Smooth muscle cell of the coronary artery (primary cell): ENCODE measurements at places on chromosomes 11 and 22. TPM values are rescaled to one million over a fixed set of nuclear protein-coding genes. Genes with fewer than 3 reads are reported as not detected.

Gene NRIP3
- 3.7 and 8.7 TPM in 2 replicates for total RNA-seq

Gene CLCF1
- total RNA-seq: 1.8 and 3.9 TPM in 2 replicates

Gene OVOL1
- total RNA-seq: not detected in 2 replicates

Gene GP1BB
- 5.3 TPM in 1 of 2 replicates, not detected in the other for total RNA-seq

Gene PUS3
- 10.9 and 12.1 TPM in 2 replicates for total RNA-seq

Gene SLC22A12
- total RNA-seq: not detected in 2 replicates

Gene TMEM191B
- total RNA-seq: 0.60 TPM in 1 of 2 replicates, not detected in the other

Gene PTGDR2
- 0.12 TPM in 1 of 2 replicates, not detected in the other for total RNA-seq

Gene MOGAT2
- not detected in 2 replicates for total RNA-seq

Gene MS4A15
- total RNA-seq: not detected in 2 replicates

Gene APOBEC3H
- total RNA-seq: 0.70 TPM in 1 of 2 replicates, not detected in the other

Gene MMP8
- not detected in 2 replicates for total RNA-seq

Gene PDXP
- total RNA-seq: 2.5 and 8.1 TPM in 2 replicates

Gene UBQLN3
- 0.08 TPM in 1 of 2 replicates, not detected in the other for total RNA-seq

Gene HTR3B
- total RNA-seq: not detected in 2 replicates

Gene PKDREJ
- total RNA-seq: under 0.01 TPM in 1 of 2 replicates, not detected in the other

Gene FGF19
- total RNA-seq: not detected in 2 replicates

Gene ABCC8
- total RNA-seq: under 0.01 TPM in 1 of 2 replicates, not detected in the other

Gene CCDC34
- total RNA-seq: 3.1 and 4.4 TPM in 2 replicates

Gene MRGPRF
- total RNA-seq: 2.1 and 23.3 TPM in 2 replicates

Gene GTSE1
- total RNA-seq: 1.8 TPM in 1 of 2 replicates, not detected in the other

Gene PMM1
- 25.5 and 26.2 TPM in 2 replicates for total RNA-seq

Gene SCYL1
- total RNA-seq: 81.3 and 110 TPM in 2 replicates

Gene MYRF
- total RNA-seq: 0.12 and 1.6 TPM in 2 replicates

Gene RIBC2
- total RNA-seq: 0.08 and 0.12 TPM in 2 replicates

Gene OR10AG1
- total RNA-seq: not detected in 2 replicates

Gene FRMD8
- 20.6 and 36.7 TPM in 2 replicates for total RNA-seq

Gene TEX12
- total RNA-seq: 0.15 TPM in 1 of 2 replicates, not detected in the other

Gene SLC22A9
- total RNA-seq: not detected in 2 replicates

Gene MPST
- total RNA-seq: 27.0 and 104 TPM in 2 replicates

Gene LARGE2
- total RNA-seq: 0.08 TPM in 1 of 2 replicates, not detected in the other
